T-helper 9 cell (primary cell): ENCODE measurements at places on chromosomes 1 and 21.

GRCh38 chr1:157307491-157307890 lies 169.3 kb upstream of the ETV3 start:
- no peak for DNase-seq

- no peak for DNase-seq
These were observed 371.1 kb upstream of the C1orf87 start for GRCh38 chr1:60444680-60445079.

GRCh38 chr1:234899041-234899729 lies 229.5 kb downstream of the TOMM20 start:
- no peak for DNase-seq

- no peak for DNase-seq
These were observed 15.7 kb upstream of the C1orf146 start for GRCh38 chr1:92201973-92202372.

DNA sequence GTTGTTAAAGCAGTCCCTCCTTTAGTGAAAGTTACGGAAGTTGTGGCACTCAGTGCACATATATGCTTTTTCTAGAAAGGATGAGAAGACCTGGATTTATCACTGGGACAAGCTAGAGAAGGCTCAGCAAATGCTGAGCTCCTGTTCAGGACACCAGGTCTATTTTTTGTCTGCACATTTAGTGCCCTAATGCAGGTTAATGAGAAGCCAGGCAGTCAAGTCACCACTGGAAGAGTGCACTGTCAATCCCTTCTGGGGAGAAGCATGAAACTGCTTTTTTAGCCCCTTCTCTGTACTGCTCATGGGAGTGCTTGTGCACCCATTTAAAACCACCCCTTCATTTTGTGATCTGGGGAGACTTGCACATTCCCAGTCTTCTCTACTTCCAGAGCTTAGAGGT lies 624.1 kb upstream of the USP24 start:
- no peak for DNase-seq

- no peak for DNase-seq
These were observed 995 bp upstream of the KIF26B start for GRCh38 chr1:245153552-245154428.

- DNase-seq = no peak
These were observed 21.7 kb upstream of the TUT4 start for GRCh38 chr1:52574594-52574993.

DNA sequence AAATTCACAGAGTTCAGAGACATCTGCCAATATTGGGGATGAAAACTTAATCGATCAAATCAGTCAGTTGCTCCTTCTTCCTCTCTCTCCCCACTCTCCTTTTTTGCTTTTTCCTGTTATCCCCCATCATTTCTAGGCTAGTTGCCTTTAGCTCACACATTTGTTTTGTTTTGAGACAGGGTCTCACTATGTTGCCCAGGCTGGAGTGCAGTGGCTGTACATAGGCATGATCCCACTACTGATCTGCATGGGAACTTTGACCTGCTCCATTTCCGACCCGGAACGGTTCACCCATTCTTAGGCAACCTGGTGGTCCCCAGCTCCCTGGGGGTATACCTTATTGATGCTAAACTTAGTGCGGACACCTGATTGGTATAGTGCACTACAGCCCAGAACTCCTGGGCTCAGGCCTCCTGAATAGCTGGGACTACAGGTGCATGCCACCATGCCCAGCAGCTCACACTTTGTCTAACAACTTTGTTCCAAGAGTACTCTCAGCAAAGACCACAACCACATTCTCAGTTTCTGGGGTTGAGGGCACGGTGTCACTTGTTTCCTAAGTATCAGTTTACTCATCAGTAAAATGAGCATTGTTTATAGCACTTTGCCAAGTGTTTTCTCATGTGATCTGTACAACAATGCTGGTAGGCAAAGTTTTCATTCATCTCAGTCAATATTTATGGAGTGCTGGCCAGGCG lies 6.7 kb upstream of the ELOA start:
- DNase-seq = no peak

DNA sequence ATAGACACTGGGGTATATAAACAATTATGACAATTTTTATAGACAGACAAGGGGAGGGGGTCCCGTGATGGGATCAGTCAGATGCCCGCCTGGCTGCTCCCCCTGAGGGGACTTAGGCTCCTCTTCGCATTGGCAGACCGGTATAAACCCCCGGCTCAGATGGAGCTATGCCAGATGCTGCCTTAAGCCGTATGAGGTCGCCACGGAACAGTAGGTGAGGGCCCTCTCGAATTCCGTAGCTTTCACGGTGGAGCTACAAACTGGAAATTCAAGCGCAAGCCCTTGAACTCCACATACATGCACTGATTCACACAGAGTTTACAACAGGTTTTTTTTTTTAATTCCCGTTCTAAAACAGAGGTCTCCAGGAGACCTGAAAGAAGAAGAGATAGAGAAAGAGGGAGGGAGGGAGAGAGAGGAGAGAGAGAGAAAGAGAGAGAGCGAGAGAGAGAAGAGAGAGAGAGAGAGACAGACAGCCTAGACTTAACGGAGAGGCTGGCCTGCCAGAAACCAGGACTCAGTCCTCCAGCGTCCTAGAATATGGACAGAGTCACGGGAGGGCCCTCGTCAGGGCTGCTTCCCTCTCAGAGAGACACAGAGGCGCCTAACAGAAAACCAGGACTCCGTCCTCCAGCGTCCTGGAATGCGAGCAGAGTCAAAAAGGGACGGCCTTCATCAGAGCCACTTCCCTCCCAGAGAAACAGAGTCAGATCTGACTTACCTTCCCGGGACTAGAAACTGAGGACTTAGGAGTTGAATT lies 24.4 kb upstream of the TMEM54 start:
- no peak for DNase-seq

DNA sequence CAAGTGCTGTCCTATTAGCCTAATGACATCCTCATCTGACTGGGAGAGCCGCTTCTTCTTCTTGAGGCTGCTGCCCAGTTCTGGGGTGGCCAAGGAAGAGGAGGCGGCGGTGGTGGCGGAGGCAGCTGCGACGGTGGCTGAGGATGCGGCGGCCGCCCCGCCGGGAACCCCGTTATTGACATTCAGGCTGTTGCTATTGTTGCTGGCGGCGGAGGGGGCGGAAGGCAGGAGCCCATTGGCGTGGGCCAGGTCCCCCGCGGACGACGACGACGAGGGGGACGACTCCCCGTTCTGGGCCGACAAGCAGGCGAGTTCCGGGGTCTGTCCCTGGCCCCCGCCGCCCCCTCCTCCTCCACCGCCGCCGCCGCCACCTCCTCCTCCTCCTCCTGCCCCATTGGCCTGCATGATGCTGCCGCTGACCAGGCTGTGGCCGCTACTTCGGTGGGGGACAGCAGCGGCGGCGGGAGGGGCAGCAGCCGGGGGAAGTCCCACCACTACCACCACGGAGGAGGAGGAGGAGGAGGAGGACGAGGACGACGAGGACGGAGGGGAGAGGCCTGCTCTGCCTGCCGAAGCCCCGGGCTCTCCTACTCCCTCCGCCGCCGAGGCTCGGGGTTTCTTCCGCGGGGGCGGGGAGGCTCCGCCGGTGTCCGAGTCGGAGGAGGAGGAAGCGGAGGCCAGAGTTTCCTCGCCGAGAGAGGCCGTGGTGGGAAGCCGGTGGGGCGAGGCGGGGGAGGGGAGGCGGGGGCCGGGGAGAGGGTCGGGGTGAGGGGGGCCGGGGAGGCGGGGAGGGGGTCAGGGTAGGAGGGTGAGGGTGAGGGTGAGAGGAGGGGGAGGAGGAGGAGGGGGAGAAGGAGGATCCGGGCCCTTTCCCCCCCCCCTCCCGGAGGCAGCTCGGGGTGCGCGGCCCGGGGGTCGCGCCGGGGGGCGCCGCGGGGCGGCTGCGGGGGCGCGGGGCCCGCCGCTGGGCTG lies 610 bp downstream of the WDR26 start:
- DNase-seq = peak; percentile 49

GRCh38 chr1:59220356-59220755 lies 76.5 kb upstream of the FGGY start:
- DNase-seq = no peak

DNA sequence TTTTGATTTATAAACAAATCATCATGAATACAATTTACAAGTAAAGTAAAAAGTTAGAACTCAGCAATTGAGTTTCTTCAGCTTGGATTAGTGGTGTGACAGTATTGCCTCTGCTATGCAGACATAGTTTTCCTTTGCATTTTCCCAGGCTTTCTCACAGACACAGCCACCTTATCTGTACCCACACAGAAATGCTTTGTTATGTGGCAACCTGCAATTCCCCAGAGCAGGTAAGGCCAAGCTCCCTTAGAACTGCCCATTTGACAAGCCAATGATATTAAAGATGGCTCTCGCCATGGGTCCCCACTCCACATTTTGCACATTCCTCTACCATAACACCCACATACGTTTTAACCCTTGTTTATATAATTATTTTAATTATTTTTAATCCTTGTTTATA lies 14.2 kb downstream of the FMO5 start:
- no peak for DNase-seq

GRCh38 chr1:91792489-91793071 lies 93.4 kb downstream of the TGFBR3 start:
- DNase-seq = no peak
